ENCODE measurements at places on chromosomes 16 and 17.

- DNase-seq = peak; percentile 31
Observed at GRCh38 chr17:15511142-15511541, 43.7 kb upstream of the CDRT4 start.

GRCh38 chr16:2087748-2088631 is 40.2 kb downstream of the TSC2 start:
- no peak for DNase-seq

- DNase-seq = no peak
Observed at GRCh38 chr16:17832738-17833137, 362.0 kb upstream of the XYLT1 start.

- DNase-seq = no peak
Observed at GRCh38 chr17:51913491-51914205, 244.9 kb downstream of the CA10 start.

DNA sequence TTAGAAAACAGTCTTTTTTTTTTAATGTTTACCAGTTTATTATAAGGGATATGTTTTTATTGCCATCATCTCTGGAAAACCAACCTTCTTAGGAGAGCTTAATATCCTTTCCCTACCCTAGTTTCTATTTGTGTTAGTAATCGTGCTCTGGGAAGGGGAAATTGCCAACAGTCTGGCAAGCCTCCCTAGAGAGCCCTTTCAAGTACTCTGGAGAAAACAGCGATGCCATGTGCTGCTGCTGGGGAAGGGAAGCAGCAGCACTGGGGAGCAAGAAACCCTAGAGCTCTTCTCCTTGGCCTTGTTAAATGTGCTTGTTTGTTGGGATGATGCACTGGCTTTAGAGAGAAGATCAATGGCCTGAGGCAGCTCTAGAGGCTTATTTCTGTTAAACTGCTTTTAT is 10.3 kb downstream of the RETREG3 start:
- DNase-seq = no peak

DNA sequence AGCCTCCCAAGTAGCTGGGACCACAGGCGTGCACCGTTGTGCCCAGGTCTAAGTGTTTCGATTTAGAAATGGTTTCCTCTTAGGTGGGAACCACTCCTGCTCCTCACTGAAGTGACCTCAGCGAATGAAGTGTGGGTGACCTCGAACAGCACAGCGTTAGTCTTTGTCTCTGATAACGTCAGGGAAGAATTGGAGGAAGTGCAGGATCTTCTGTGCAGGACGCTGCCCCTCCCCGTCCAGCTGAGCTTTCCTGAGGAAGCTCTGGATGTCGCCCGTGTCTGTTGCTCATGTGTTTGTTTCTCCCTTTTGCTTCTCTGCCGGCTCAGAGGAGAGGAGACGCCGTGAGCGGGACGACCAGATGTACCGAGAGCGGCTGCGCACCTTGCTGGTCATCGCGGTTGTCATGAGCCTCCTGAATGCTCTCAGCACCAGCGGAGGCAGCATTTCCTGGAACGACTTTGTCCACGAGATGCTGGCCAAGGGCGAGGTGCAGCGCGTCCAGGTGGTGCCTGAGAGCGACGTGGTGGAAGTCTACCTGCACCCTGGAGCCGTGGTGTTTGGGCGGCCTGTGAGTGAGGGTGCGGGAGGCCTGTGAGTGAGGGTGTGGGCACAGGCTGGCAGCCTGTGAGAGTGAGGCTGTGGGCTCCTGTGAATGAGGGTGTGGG is 15.6 kb downstream of the SPG7 start:
- DNase-seq = no peak

GRCh38 chr17:47229535-47230443 is 20.6 kb downstream of the MYL4 start:
- DNase-seq = peak; percentile 87

DNA sequence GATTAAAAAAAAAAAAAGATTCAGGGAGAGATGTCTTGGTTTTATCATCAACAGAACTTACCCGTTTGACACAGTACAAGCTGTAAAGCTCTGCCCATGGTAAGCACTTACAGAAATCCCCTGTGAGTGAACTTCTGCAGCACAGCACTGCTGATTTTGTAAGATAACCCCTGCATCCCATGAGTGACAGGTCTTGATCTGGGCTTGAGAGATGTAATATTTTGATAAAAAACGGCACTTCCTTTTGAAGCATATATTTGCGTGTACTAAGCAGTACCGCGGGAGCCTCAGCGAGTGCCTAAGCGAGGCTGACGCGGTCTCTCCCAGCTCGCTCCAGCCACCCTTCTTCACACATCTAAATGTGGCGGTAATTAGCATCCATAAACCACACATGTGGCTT is 50.5 kb downstream of the IKZF3 start:
- DNase-seq = no peak

DNA sequence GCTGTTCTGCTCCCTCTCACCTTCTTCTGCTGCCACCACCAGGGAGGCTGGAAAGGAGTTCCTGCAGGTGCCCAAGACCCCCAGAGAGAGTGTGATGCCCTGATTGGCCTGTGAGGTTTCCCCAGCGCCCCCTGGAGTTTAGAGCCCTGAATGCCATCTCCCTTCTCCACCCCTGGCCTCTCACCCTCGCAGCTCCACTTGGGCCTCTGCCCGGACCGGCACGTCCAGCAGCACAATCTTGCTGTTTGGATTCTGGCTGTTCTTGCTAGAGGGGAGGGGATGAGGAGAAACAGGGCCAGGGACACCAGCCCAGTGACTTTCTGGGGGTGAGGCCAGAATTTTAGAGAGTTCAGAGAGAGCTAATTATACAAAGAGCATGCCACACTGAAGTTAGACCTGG is 12.5 kb upstream of the FAM171A2 start:
- DNase-seq = no peak

GRCh38 chr17:60909405-60909804 is 231.8 kb downstream of the BCAS3 start:
- DNase-seq = no peak

GRCh38 chr17:19004421-19005136 is at the start of gene FAM83G:
TSS of gene FAM83G (minus strand) at chr17:19004764. CDS start at chr17:19004041, 723 bp downstream.
- DNase-seq = peak; percentile 85
